ENCODE measurements at places on chromosomes 7 and 10.

GRCh38 chr10:58179238-58179637, 88.5 kb downstream of the IPMK start:
- no peak for DNase-seq

GRCh38 chr7:107463139-107464078, 6.4 kb upstream of the GPR22 start:
- peak; percentile 32 for DNase-seq

DNA sequence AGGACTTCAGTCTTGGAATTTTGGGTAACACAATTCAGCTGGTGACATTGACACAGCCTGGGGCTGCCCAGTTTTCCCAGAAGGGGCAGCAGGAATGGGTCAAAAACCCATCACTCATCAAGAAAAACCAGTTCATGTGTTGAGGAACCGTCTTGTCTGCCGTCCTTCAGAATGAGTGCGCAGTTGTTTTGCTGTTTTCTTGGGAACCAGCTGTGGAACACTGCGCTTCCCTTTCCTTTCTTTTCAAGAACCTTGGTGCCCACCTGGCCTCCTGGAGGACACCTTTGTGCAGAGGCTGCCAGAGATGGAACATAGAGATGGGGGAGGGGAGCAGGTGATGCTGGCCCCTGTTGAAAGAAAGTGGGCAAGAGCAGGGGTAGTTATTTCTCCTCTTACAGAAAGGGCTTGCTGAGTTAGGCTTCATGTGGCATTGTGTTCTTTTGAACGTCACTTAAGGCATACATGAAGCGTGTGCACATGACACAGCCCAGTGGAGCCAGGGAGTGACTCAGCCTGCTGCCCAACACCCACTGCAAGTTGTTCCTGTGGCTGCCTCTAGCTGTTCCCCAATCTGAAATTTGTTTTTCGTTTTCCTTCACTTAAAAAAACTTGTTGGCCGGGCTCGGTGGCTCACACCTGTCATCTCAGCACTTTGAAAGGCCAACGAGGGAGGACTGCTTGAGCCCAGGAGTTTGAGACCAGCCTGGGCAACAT, 87.4 kb upstream of the TNS3 start:
- DNase-seq = no peak

DNA sequence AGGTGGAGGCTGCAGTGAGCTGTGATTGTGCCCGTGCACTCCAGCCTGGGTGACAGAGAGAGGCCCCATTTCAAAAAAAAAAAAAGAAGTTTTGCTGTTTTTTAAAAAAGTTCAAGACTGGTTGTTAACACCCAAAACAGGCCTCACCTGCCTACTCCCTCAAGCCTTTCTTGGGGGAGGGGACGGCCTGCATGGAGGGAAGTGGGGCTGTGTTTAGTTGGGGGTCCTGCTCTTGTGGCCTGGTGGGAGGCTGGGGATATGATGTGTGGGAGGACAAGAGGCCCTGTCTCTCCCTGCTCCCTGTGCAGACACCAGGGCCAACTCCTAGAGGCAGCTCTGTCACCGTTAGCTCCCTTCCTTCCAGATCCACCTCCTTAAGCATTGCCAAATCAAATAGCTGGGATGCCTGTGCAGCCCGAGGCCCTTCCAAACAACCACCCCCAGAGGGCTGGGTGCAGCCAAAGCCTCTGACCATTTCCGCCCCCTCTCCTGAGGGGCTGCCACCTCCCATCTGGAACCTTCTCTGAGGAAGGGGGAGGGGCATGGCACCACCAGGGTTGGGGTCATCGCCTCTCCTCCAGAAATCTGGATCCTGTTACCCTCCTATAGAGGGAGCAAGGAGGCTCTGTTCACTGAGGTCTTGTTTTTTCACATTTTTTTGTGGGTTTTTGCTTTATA, 32.9 kb upstream of the ANKRD2 start:
- DNase-seq = no peak

DNA sequence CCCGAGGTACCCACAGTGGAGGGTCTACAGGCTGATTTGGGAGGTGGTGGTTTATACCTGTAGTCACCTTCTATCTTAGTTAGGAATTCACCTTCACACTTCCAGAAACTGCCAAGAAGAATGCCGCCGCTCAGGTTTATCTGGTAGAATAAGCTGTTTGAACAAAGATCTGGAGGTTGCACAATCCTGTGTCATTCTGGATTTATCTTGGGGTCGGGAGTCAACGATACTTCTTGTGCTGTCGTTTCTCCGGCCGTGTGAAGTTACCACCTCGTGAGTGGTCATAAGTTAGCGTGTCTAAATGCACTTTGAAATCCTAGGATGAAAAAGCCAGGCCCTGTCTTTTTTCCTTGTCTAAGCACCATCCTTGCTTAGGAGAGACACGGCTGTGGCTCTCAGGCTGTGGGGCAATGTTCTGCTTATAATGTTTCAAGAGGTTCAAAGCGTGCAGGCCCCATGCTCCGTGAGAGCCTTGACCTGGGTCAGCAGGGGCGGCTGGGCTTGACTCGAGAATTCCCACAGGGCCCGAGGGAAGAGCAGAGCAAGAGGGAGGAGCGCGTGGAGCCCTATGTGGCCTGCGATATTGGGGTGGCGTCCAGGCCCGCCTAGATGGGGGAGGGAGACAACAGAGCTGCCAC, 35.5 kb downstream of the GRIFIN start:
- no peak for DNase-seq

DNA sequence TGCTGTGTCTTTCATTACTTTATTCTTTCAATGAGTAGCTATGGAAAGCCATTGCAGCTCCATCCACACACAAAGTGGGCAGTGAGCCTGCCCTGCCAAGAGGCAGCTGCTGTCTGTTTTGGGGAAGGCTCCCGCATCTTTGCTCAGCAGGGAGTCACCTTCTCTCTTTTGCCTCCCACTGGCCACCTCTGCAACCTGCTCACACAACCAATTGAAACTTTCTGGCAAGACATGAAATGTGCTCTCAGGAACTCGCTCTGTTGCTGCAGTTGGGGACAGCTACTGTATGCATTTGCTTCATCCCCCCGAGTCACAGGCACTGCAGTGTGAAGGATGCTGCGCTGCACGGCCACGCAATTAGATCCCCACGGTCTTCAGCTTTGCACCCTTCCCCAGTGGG, 244.8 kb upstream of the NFE2L3 start:
- DNase-seq = peak; percentile 23

GRCh38 chr7:70544016-70544415, 587.9 kb upstream of the GALNT17 start:
- no peak for DNase-seq

- DNase-seq = no peak
Observed at GRCh38 chr10:3119796-3120459, 52.6 kb downstream of the PFKP start.

DNA sequence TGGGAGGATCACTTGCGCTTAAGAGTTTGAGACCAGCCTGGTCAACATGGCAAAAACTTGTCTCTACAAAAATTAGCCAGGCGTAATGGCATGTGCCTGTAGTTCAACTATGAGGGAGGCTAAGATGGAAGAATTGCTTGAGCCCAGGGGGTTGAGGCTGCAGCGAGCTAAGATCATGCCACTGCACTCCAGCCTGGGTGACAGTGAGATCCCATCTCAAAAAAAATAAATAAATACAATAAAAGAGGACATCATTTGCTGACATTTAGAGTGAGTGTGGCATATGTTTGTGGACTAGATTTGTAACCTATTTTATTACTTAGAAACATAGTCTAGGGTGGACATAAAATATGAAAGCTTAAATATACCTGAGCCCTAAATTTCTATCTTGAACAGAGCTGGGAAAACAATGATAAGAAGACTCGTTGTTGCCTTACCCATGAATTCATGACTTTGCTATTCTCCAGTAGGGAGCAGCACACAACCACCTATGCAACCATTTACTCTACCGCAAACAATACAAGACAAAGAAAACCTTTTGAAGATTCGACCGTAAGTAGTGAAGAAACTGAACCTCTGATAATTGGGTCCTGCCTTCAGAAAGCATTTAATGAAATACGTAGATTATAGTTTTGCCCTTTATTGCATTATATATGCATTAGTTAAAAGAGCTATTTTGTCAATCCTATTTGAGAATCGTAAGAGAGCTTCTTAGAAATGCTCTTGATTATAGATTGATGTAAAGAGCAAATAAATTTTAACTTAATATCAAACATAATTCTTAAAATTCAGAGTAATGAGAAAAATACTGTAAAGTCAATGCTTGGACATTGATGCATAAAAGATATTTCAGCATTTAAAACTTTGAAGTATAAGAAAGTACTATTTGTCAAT, 83.5 kb downstream of the GNAT3 start:
- DNase-seq = peak; percentile 30

- no peak for DNase-seq
Observed at GRCh38 chr7:11194492-11194891, 220.8 kb downstream of the PHF14 start.

- no peak for DNase-seq
Observed at GRCh38 chr7:134827889-134828288, 48.5 kb downstream of the CALD1 start.

DNA sequence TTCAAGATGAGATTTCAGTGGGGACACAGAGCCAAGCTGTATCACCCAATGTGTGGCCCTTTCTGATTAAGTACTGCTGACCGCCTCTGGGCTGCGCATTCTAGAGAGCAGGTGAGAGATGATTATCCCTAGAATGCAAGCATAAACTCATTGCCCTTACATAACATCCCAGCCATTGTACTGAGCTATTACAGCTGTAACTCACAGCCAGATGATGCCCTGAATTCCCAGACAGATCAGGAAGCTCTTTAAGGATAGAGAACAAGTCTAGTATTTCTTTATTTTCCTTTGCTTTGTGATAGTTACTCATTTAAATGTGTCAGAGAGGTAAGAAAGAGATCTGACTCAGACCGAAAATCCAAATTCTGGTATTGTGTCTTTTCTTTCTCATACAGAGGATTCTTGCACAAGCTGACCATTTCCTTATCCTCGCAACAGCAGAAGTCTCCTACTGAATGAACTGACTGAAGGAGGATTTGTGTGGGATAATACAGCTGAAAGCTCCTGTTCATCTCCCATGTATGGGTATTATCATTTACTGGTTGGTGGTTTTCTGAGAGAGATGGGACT, 58.4 kb downstream of the ZNF22 start:
- no peak for DNase-seq

DNA sequence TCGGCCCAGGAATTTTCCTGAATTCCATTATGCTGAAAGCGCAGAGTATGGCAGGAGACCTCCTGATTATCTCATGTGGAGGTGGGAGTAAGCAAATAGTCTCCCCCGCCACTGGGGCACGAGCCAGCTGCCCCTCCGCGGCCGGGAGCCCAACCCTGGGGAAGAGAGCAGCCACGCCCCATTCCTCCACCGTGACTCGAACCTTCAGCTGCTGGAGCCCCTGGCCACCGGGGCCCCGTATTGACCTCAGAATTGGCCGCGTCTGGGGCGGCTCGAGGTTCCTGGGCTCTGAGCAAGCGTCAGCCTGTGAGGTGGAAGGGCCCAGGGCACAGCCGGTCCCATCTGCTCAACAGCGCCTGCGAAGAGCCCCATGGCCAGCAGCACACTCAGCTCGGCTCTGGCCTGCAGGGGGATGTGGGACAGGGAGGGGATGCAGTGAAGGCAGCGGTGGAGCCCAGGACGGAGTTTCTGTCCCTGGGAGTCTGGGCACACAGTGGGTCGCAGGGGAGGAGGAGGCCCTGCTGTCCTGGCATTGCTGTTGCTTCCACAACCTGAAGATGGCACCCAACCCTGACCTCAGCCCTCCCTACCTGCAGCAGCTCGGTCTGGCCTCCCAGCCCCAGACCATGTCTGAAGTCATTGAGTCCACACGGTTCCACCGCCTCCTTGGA, 97.8 kb downstream of the CHST15 start:
- DNase-seq = peak; percentile 39

DNA sequence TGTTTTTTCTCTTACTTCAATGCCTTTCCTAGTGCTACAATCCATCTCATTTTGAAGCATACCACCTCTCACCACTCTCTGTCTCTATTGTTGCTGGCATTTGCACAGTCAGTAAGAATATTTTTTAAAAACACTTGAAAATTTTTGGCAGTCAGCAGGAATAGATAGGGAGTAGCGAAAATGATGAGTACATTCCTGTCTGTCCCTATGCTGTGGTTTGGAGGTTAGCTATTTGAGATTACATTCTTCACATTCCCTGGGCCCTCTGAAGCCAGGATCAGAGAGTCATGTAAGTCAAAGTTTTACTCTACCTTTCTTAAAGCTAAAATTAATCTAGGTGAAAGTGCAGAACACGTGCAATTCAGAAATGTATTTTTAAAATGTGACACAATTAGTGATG, 53.0 kb upstream of the MAGI2 start:
- DNase-seq = peak; percentile 39
